ENCODE measurements at places on chromosomes 7 and 10.

DNA sequence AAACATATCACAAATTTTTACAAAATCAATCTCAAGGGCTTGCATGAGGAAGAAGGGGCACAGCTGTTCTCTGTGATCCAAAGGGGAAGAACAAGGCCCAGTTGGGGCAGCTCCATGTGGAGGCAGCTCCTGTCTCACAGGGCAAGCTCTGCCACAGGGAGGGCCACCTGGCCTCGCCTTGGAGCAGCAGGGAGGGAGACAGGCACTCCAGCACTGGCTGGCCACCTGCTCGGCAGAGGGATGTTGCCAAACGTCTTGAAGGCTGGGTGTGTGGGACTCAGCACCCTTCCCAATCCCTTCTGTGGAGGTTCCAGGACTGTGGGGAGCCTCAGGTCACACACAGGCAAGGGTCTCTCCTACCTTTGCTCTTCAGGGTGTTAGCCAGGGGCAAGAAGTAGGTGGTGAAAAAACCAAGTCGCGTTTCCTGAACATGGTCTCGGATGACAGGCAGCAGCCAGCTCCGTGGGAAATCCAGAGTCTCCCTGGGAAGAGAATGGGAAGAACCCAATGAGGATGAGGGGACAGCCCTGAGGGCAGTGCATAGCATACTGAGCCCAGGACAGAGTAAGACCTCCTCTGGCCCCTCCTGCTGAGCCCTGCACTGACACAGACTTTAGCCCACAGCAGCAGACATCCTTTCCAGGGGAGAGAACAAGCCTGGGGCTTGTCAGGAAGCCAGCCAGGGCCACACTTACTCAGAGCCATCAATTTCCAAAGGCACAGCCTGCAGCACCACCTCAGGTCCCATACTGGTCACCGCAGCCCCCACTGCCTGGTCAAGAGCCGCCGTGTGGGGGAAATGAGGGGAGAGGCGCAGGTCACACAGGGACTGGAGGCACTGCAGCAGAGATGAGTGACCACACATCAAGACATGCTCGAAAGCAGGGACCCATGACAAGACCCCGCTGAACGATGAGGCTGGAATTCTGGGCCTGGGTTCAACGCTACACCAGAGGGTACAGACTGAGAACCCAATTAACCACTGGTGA lies 21.9 kb downstream of the RRP12 start:
- DNase-seq = no peak

DNA sequence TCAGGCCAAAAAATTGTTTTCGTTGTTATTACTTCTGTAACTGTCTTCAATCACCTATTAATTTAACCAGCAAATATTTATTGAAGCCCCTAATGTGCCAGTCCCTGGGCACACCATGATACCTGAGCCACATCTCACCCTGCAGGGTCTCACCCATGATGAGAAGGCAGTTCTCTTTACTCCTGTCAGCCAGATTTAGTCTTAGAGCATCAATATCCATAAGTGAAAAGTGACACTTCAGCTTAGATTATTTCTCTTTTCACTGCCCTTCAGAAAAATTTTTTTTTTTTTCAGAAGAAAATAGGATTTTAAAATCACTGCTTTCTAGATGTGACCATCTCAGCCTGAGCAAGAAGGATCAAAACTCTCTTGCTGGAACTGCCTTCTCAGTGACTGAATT lies 258.6 kb upstream of the NFE2L3 start:
- no peak for DNase-seq

DNA sequence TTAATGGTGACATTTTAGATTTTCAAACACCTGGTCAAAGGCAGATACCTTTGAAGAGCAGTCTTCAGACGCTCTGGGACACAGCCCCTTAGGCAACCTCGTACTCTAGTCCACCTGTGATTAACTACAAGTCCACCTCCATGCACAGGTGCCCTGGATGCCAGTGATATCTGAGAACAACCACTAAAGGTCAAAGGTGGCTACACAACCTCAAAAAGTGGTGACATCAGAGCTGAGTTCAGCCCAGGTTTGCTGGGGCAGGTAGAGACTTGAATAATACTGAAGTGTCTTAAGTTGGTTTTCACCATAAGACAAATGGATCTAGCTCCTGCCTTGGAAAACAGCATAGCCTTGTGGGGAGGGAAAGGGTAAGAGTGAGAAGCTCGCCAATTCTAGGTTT lies 143.4 kb upstream of the ADO start:
- DNase-seq = no peak

DNA sequence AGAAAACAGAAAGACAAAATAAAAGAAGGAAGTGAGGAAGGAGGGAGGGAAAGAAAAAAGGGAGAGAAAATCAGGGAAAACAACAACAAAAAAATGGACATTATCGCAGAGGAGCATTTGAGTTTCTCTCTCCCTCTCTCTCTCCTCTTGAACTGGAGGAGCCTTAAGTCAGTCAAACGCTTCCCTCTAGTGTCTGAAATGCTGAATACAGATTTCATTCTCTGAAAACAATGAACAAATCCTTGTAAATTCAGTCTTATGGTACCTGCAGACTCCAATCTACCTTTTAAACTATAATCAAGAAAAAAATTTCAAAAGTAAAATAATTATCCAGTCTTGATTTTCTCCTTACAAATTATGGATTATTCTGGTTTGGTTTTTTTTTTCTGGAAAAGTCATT lies 89.2 kb upstream of the PFKP start:
- peak; percentile 36 for DNase-seq

Data from forelimb muscle (tissue), 1 donor.